Head of caudate nucleus (tissue), 42 donors: ENCODE measurements at places on chromosomes 2 and 18.

DNA sequence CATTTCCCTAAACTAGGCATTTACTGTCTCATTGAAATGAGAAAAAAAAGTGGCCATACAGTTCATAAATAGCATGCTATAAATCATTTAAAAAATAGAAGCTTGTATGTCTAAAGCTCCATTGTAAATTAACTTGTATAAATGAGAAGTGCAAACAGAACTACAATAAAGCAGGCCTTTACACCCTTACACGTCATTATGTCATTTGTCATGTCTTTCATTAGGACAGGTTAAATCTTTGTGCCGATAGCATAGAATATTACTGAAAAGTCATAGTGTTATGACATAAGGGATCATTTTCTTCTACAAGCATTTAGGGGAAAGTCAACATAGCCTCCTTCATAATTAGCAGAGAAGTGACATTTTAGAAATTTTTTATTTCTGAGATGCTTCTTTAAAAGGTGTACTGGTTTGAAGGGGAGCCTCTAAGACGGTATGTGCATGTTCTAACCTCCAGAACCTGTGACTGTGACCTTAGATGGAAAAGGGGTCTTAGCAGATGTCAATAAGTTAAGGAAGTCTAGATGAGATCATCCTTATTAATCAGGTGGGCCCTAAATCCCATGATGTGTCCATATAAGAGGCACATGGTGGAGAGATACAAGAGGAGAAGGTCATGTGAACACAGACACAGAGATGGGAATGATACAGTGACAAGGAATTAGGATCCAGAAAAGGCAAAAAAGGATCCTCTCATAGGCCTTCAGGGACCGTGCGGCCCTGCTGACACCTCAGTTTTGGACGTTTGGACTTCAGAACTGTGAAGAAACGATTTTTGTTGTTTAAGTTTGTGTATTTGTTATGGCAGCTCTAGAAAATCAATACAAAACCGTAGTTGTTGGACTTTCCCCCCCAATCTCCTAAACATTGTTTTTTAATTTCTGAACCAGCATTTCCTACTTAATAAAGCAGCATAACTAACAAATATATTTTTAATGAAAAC is 863.7 kb downstream of the MBD2 start:
- DNase-seq = no peak

DNA sequence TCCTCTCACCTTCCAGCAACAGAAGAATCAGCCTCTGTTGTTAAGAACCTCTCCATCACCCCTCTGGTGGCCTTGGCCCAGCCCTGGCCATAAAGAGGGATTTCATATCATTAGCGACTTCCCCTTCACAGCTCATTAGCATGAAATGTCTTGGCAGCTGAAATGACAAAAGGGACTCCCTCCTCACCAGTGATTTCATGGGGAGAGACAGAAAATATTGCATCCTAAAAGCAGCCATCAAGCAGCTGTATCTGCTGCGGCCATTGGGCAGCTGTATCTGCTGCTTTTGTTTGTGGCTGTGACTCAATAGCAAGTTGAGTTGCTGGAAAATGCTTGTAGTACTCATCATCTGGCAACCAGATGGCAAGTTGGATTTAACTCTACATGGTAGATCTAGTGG is 105.9 kb upstream of the RMDN2 start:
- no peak for DNase-seq

DNA sequence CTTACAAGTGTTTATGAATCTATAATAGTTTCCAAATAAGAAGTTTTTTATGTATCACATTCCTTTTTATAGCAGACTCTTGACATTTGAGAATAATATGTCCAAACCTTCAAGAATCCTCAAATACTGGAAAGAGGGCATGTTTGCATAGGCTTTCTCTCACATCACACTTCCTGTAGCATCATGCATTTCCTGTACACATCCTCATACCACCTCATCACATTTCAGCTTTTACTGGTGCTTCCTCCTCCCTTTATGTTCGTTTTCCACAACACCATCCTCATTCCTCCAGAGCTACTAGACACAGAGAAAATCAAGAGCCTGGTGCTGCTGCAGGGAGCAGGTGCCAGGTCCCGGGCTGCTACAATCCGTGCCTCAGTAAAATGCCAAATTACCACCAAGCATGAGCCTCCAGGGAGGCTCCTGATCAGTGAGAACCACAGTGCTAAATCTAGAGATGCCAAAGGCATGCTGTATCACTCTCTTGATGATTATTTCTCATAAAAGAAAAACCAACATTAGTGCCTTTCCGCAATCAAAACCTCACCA is 137.7 kb upstream of the CYP1B1 start:
- DNase-seq = no peak

GRCh38 chr2:62340994-62341484 is 145.1 kb downstream of the B3GNT2 start:
- peak; percentile 29 for DNase-seq

GRCh38 chr2:30915486-30915885 is 108.2 kb upstream of the CAPN13 start:
- peak; percentile 41 for DNase-seq

DNA sequence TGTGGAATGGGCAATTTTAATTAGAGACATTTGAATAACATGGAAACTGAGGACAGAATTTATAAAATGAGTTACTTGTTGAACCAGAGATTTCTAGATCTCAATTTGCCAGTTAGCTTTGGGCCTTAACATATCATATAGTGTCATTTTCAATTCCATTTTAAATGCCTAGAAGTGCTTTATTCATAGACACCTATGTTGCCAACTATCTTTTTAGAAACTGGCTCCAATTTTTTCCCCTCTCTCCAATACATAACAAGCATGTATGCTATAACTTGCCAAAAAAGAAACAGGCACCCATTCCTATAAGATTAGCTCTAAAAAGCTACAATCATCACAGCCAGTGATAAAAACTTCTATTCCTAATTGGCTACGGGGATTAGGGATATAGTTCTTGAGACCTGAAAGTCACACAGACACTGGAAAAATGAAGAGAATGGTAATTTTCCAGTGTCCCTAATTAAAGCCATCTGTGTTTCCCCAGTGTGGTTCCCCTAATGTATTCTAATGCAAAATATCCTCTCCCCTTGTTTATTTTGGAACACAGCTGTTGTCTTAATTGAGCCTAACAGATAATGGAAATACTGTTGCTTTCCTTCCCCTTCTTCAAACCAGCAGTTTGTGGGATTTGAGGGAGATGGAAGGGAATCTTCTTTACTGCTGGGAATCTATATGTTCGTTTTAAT is 205.5 kb upstream of the FSHR start:
- DNase-seq = no peak

DNA sequence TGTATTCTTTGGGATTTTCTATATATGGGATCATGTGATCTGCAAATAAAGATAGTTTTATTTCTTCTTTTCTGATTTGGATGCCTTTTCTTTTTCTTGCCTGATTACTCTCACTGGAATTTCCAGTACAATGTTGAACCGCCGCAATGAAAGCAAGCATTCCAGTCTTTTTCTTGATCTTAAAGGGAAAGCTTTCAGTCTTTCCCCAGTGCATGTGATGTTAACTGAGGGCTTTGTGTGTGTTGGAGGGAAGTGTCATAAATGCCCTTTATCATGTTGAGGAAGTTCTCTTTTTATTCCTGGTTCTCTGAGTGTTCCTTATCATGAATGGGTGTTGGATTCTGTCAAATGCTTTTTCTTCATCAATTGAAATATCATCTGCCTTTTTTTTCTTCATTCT is 16.9 kb upstream of the CYBRD1 start:
- no peak for DNase-seq

DNA sequence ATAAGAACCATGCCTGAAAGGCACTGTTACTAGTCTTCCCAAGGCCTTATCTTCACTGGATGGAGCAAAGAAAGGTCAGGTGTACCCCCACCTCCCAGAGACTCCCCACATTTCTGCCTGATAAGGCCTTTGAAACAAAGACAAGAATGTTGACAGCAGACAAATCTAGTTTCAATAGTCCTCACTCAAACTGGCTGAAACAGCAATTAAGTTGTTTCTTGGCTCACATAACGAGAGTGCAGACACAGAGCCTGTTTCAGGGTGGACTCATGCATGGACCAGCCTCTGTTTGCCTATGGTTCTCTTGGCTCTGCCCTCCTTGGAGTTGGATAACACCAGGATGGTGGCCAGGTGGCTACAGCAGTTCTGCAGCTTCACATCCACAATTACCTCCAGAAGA is 7.5 kb upstream of the CFAP221 start:
- DNase-seq = no peak

DNA sequence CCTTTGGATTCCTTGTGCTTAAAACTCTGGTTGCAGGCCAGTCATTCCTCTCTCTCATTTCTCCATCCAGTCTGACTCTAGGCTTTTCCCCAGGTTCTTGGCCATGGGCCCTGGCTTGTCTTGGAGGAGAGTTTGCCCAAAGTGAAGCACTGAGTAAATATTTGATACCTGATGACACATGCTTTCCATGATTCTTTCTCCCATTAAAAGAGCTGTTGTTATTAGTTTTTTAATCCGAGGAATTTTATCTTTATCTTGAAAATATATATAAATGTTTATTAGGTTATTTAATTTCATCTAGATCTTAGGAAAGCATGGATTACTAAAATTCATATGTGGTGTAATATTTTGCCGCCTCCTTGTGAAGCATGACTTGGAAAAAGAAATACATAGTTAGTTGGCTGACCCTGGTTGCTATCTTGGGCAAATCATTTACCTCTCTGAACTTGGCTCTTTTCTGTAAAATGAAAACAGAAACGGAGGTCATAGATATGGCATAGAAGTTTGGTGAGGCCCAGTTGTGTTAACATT is 650.1 kb downstream of the SLC4A3 start:
- DNase-seq = no peak

DNA sequence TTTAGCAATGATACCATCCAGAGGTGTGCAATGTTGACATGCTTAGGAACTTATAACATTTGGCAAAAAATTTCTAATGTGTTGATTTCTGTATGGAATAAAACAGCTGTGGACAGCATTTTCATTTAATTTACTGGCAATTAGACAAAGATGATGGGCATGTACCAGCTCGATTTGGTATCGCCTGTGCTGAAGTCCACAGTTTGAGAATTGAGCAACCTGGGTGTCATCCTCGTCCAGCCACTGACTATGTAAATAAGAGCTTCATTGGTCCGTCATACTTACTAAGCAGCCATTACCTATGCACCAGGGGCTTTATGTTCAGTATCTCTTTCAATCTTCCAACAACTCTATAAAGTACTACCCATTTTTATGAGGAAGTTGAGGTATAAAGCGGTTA is 24.6 kb upstream of the ACAA2 start:
- DNase-seq = no peak

DNA sequence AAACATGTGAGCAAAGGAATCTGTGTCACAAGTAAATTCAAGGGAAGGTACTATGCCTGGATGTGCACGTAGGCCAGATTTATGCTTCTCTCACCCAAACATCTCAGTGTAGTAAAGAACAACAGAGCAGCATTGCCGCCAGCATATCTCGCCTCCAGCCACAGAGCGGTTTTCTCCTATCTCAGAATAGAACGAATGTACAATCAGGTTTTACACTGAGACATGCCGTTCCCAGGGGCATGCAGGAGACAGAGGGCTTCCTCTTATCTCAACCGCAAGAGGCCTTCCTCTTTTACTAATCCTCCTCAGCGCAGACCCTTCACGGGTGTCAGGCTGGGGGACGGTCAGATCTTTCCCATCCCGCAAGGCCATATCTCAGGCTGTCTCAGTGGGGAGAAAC is 175.3 kb downstream of the RPIA start:
- DNase-seq = peak; percentile 14

DNA sequence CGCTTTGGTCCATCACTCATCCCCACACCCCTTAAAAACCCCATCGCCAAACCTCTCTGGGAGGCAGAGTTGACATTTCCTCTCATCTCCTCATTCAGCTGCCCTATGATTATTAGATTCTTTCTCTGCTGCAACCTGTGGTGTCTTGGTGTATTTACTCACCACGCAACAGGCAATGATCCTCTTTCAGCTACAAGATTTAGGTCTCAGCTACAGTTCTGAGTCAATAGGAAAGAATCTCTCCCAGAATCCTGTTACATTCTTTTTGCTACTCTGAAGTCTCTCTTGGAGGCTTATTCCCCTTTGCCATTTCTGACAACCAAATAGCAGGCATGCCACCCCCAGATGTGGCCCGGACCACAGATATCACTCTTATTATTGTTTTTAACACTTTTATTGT is 468.3 kb upstream of the GYPC start:
- DNase-seq = no peak

- DNase-seq = no peak
These were observed 15.9 kb downstream of the PUM2 start for GRCh38 chr2:20334605-20335203.

GRCh38 chr18:31102025-31102684 is at the start of gene DSC2:
Gene DSC2, minus strand, starts transcription at chr18:31102421. Its CDS starts 450 bp downstream, at chr18:31101971.
- peak; percentile 46 for DNase-seq

GRCh38 chr2:15149063-15149462 is 412.1 kb downstream of the NBAS start:
- DNase-seq = no peak

GRCh38 chr2:127067620-127068350 is 39.2 kb downstream of the BIN1 start:
- DNase-seq = peak; percentile 77

DNA sequence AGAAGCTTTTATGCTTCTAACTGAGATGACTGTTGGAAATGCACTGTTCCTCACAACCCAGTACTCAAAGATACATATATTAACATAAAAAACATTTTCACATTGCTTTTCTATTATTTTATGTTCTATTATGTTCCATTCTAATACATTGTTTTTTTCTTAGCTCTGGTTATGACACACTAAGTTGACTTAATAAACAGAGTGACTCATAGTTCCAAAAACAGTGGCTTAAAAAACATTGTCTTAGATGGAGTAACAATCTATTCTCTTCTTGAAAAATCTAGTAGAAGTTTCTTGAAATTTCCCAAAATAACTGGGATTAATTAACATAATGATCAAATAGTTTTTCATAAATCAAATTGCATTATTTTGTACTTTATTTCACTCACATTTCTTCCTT is 328.2 kb upstream of the LRATD1 start:
- no peak for DNase-seq

DNA sequence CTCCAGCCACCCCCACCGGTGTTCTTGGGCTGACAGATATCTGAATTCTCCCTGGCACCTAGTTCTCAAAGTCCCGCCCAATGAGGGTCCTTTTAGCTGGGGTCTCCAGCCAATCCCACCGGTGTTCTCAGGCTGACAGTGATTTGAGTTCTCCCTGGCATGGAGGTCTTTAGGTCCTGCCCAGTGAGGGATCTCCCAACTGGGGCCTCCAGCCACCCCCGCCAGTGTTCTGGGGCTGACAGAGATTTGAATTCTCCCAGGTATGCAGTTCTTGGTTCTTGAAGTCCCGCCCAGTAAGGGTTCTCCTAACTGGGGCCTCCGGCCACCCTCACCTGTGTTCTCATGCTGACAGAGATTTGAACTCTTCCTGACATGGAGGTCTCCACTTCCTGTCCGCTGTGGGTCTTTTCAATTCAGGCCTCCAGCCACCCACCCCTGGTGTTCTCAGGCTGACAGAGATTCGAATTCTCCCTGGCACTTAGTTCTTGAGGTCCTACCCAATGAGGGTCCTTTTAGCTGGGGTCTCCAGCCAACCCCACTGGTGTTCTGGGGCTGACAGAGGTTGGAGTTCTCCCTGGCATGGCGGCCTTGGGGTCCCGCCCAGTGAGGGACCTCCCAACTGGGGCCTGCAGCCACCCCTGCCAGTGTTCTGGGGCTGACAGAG is 154.6 kb downstream of the ANKRD36 start:
- DNase-seq = peak; percentile 5

- no peak for DNase-seq
These were observed 187.4 kb downstream of the ARL4C start for GRCh38 chr2:234309431-234309830.

- peak; percentile 55 for DNase-seq
These were observed 131.9 kb downstream of the GLI2 start for GRCh38 chr2:120867290-120868241.

- no peak for DNase-seq
These were observed 177.1 kb downstream of the EIPR1 start for GRCh38 chr2:3200420-3200939.
